ENCODE measurements at places on chromosomes 3 and 15.
A peak's percentile ranks its signal among the peaks of the same experiment; 100 is the strongest.

- no peak for DNase-seq
Observed at GRCh38 chr15:29870495-29871151, 48.4 kb upstream of the TJP1 start.

- DNase-seq = no peak
Observed at GRCh38 chr3:34387826-34388564, 589.6 kb downstream of the PDCD6IP start.

DNA sequence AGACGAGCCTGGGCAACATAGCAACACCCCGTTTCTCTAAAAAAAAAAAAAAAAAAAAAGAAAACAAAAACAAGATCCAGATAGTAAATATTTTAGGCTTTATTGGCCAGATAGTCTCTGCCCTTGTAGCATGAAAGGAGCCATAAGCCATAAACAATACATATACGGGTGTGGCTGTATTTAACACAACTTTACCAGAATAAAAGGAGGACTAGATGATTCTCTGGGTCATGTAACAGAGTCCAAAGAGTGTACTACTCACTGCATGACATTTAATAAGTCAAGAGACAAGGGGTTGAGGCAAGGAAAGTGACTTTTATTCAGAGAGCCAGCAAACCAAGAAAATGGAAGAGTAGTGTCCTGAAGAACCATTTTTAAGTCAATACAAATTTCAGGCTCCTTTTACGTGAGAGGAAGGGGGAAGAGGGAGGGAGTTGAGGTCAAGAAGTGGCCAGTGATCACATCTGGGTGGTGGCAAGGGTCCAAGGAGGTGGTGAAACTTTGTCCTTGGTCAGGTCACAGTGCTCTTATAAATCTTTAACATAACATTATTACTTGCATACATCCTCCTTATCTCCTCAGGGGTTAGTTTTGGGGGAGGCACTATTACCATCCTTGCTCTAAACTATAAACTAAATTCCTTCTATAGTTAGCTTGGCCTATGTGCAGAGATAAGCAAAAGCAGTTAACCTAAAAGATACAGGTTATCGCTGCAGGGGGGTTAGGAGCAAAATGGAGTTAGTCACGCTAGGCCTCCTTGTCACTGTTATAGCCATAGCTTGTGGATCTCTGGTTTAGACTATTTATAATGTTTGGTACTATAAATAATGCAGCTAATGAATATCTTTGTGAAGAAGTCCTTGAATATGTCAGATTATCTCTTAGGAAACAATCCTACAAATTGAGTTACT, 46.1 kb downstream of the METTL6 start:
- no peak for DNase-seq

GRCh38 chr15:99566157-99566897, 543 bp downstream of the MEF2A start:
- DNase-seq = no peak

DNA sequence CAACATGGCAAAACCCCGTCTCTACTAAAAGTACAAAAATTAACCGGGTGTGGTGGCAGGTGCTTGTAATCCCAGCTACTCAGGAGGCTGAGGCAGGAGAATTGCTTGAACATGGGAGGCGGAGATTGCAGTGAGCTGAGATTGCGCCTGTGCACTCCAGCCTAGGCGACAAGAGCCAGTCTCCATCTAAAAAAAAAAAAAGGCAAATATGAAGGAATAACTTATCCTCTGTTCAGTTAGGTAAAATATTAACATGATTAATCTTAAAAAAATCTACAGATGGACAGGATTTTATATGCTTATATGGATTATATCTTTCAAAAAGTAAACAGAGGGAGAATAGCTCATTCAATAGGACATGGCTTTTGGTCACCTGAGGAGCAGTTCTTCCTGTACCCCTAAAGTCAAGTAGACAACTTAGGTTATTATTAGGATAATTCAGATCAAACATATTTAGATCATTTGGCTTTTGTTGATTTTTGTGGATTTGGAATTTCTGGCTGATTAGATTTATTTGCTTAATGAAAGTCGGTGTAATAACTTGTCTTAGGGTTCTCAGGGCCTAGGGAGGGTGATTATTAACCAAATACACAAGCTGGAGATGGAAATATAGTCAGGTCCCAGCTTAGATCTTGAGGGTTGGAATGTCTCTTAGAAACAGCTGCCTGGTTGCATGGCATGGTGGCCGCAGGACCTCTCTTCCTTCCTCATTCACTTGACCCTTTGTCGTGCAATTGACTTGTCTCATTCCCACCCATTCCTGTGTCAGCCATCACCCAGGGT, 82.1 kb upstream of the ONECUT1 start:
- DNase-seq = no peak

GRCh38 chr3:106206146-106206545, 337.3 kb upstream of the CBLB start:
- DNase-seq = no peak

DNA sequence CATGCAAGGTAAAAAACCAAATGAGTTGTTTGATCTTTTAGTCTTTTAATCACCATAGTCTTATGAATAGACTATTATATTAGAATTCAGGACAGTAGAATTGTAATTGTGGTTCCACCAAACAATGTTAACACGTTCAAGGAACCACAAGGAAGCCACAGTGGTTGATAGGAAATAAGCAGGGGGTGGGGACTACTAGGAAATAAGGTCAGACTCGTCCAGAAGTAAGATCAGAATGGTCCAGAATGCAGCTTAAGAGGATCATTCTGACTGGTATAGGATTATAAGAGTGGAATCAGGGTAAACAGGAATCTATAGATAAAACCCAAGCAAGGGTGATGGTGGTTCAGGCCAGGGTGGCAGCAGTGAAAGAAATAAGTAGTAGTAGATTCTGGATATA, 7.5 kb downstream of the MYNN start:
- DNase-seq = no peak

- DNase-seq = no peak
Observed at GRCh38 chr3:44968447-44968858, 7.5 kb downstream of the ZDHHC3 start.

GRCh38 chr15:52179278-52180195, 11.7 kb downstream of the GNB5 start:
- DNase-seq = peak; percentile 78

- peak; percentile 65 for DNase-seq
Observed at GRCh38 chr15:101641129-101641764, 10.9 kb downstream of the TM2D3 start.

DNA sequence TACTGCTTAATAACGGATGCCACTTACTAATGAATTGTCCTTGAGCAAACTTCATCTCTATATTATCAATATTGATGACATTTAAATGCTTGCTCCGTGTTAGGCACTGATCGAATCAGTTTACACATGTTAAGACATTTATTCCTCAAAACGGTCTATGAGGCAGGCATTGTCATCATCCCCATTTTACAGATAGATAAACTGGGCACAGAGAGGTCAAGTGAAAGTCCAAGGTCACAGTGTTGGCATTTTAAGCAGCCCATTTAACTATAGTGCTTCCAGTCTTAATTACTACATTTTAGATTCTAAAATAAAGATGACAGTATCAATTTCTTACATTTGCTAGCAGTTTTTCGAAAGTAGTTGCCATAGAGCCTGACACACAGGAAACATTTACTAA, 966 bp upstream of the ABI3BP start:
- DNase-seq = no peak

DNA sequence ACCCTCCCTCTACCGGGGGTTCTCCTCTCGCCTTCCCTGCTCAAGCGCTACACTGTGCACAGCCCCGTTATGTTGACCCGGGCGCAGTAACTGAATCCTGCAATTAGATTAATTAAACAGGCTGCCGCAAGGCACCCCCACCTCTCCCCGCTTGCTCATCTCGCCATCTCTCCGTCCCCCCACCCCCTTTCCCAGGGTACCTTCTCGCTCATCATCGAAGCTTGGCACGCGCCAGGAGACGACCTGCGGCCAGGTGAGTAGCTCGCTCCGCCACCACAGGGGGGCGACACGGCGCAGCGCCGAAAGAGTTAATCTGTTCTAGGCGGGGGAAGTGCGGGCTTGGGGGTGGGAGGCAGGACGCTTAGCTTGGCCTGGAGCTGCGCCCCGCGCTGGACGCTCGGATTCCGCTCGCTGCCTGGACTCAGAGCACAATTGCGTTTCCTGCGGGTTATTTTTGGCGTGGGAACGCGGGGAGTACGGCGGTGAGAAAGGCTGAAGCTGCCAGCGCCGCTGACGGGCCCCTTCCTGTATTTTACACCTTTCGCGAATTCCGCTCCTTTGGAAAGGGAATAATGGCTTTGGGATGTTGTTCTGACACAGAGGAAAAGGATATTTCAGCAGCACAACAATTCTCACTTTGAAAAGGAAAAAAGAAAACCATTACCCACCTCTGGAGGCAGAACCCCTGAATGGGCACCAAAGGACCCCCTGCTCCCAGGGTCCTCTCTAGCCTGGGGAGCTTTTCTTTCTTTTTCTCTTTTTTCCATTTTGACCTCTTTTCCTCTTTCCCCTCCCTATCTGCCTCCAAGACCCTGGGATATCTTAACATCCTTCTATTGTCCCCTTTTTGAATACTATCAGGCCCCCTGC, 1.5 kb downstream of the DLL4 start:
- peak; percentile 4 for DNase-seq

- no peak for DNase-seq
Observed at GRCh38 chr15:42811433-42811832, 74.5 kb upstream of the CDAN1 start.

GRCh38 chr3:66297900-66298299, 77.1 kb downstream of the SLC25A26 start:
- DNase-seq = no peak

DNA sequence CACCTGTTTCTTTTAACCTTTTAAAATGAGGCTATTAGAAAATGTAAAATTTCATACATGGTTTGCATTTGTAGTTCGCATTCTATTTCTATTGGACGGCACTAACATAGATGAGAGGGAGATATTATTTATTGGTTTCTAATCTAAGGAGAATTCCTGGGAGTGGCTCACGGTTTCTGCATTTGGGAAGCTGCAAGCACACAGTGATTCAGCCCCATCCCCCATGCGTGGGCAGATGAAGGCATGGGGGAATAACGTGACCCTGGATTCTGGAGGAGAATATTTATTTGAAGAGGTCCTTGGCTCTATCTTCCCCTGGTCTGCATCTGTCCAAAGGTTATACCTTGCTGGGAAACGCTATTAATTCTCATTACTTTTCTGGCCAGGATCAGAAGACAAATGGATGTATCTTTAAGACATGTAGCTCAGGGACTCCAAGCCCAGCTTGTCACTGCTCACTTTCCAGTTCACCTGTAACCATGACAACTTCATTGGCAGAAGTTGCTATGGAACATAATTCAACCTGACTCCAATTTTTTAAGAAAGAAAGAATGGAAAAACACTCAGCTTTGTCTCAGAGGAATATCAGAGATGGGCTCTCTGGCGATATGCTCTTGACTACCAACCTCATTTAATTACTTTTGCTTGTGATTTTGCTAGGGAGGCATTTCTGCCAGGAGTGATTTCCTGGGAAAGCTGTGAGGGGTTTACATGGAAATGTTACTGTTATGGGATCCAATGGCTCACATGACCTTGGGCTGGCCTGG, 27.2 kb upstream of the POMGNT2 start:
- DNase-seq = no peak

DNA sequence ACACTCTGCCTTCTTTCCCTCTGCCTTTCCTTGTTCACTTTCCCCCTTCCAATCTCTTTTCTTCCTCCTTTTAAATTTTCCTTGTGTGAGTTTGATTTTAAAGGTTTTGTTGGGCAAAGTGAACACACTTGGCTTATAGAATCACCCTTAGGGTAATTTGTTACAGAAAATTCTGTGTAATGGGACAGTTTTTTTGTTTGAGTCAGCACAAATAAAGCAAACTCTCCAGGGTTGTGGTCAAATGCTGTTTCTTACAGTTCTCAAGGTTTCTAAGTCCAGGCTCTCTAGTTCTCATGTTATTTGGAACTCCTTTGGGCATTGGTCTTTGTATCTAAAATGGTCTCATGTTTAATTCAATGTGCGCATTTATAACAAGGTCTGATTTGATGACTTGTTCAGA, 307.1 kb downstream of the PTPRG start:
- no peak for DNase-seq

GRCh38 chr15:100187677-100188076, 154.1 kb downstream of the ADAMTS17 start:
- no peak for DNase-seq

- DNase-seq = no peak
Observed at GRCh38 chr3:133595341-133595740, 21.9 kb downstream of the CDV3 start.

DNA sequence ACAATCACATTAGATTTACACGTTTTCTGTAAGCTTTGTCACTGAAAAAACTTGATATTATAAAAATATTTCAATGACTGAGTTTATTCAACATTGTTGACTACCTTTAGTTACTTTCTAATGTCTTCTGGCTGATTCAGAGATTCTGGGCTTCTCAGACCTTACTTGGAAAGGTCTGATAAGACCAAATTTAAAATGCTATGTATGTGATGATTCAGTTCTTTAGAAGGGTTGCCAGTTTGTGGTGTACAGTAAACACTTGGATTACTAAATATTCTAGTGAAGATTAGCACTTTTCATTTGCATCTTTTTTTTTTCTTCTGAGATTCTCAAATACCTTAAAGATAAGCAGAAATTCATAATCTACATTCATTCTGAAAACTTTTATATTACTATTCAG, 49.8 kb downstream of the SGO1 start:
- DNase-seq = no peak

Data from NCI-H2227 treated with DMSO at 0.1 percent for 48 hours (cell line).